Fibroblast of gingiva (primary cell): ENCODE measurements at places on chromosomes 4 and X.

DNA sequence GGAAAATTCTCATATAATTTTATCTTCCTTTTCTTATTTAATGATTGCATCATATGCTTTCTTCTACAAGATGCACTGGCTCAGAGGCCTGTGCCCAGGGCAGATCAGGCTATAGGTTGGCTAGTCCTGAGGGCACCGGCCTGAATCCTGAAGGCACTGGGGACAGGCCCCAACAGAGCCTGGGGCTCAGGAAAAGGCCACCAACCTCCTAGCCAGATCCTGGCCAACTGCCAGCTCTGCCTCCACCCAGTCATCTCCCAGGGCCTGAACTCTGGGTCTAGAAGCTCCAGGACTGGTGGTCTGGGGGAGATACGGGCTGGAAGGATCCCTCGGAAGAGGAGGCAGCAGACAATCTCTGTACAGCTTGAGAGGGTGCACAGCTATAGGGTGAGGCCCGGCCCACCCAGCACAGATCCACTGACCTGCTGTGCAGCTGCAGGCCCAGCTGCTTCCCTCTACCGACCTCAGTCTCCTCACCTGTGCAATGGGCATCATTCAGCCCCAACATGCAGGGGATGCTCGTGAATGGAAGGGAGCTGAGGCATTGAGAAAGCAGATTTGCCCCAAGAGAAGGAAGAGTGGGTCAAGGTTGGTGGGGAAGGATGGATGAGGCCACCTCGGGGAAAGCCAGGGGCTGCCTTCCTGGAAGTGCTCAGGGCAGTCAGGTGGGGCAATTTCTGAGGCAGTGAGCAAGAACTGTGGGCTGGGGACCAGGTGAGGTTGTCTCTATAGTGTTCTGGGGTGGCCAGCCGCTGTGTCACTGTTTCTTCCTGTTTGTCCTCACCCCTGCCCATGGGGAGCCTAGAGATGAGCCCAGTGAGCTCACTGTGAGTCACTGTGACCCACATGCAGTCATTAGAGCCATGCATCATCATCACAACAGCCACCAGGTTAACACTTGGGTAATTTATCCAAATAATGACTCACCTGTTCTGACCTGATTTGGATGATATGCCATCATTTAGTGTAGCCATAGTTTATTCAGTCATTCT is 22.4 kb upstream of the XAGE2 start:
- no peak for DNase-seq

DNA sequence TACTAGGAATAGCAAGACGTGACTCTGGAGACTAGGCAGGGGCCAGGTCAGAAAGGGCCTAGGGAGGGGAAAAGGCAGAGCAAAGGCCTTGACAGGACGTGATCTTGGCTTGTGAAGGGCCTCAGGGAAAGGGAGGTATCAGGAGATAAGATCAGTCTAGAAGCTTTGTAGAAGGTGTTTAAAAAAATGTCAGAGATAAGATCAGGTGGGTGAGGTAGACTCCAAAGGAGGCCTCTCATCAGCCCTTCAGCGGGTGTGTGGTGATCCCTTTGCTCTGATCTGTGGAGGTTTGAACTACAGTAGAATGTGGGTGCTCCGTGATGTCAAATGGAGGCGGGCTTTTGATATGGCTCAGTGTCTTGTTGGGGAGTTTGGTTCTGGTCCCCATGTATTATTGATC is 78.8 kb upstream of the PRPS1 start:
- no peak for DNase-seq

DNA sequence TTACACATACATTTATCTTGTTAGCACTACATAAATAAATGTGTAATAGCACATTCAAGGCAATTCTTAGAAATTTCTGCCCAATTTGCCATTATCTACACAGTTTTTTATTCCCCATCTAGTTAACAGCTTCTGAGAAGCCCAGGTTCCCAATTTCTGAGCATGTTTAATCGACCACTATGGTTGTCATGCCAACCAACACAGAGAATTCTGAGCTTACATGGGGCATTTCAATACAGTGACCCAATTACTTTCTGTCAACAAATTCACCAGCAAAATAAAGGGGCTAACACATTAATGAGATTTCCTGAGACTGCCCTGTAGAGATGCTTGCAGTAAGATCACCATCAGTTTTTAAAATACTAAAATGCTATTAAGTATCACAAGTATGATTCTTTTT is 22.0 kb downstream of the GPM6A start:
- no peak for DNase-seq

GRCh38 chrX:78199851-78200250 is 60.4 kb upstream of the TAF9B start:
- DNase-seq = no peak

DNA sequence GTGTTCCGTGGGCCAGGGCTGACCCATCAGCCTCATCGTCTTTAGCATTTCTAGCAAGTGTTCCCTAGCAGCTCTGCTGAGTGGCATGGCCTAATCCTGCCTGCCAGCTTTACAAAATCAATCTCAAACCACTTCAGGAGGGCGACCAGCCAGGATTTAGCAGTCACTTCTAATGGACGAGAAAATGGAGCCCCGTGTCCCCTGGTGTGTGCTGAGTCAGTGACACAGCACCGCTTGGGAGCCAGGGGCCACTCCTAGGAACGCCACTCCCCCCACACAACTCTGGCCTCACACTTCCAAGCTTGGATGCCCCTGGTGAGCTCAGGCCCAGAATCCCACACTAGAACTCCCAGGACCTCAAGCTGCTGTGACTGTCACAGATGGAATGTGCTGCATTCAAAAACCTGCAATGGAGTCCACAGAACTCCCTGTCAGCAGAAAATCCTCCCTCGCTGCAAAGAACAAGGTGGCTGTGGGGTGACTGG is 311.2 kb upstream of the GATB start:
- DNase-seq = no peak

DNA sequence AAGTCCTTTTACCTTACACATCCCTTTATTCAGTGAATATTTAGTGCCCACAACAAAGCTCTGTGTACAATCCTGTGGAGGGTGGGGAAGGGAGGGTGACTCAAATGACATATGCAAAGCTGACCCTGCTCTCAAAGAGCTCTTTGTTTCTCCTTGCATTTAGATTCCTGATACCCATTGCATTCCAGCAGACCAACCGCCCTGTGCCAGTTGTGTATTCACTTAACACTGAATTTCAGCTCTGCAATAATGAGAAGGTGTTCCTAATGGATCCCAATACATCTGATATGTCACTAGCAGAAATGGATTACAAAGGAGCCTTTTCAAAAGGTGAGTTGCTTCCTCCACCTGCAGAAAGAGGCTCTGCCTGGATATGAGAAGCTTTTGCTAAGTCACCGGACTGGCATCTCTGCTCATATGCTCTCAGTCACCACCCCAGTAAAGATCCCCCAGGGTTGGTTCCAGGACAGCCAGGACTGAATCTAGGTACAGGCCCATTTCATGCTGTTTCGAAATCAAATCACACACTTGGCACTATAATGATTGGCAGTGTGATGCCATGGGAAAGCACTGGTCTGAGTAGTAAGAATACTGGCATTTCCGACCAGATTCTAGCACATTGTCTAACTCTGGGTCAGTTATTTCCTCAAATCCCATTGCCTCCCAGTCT is 17.1 kb upstream of the ANXA3 start:
- no peak for DNase-seq

DNA sequence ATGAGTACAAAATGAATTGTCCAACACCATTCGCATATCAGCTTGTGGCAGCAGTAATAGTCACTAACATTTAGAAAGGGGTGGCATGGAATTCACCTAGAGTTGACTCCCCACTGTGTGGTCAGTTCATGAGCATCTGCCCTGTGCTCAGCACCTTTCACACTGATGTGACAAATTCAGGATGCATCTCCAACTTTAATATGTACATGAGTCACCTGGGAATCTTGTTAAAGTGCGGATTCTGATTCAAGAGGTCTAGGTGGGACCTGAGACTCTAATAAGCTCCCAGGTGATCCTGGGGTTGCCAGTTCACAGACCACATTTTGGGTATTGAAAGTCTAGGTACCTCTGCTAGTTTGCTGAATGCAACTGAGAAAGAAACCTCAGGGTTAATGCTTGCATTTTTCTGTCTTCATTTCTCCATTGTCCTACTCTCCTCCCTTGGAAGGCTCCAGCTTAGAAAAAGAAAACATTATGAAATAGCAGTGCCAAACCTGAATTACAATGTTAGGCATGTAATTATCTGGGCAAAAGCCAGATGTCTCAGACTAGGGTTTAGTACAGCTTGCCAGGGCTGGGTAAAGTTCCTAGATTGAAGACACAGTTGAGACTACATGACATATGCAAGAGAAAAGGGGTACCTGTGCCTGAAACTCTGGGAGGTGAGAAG is 32.7 kb downstream of the TMSB4X start:
- peak; percentile 70 for DNase-seq

DNA sequence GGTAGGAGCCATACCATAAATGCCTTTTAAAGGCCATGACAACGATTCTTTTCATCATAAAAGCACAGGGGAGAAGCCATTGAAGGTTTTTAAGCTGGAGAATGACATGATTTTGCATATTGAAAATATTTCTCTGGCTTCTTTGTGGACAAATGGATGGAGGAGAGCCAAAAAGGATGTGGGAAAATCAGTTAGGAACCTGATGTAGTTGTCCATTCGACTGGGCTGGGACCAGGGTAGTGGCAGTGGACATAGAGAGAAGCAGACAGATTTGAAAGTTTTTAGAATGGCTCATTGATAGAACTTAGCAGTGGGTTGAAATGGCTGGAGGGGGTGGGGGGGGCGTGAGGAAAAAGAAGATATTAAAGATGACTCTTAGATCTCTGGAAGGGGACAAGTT is 19.7 kb upstream of the MSN start:
- no peak for DNase-seq

DNA sequence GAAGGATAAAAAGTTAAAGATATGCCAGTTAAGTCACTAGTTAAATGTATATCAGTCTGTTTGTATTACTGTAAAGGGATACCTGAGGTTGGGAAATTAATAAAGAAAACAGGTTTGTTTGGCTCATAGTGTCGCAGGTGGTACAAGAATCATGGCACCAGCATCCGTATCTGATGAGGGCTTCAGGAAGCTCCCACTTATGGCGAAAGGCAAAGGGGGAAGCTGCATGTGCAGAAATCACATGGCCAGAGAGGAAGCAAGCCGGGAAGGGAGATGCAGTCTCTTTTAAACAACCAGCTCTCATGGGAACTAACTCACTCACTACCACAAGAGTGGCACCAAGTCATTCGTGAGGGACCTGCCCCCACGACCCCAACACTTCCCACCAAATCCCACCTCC is 91.9 kb upstream of the SH3RF1 start:
- no peak for DNase-seq

- DNase-seq = no peak
Observed at GRCh38 chr4:163467082-163467770, 6.3 kb downstream of the TKTL2 start.

DNA sequence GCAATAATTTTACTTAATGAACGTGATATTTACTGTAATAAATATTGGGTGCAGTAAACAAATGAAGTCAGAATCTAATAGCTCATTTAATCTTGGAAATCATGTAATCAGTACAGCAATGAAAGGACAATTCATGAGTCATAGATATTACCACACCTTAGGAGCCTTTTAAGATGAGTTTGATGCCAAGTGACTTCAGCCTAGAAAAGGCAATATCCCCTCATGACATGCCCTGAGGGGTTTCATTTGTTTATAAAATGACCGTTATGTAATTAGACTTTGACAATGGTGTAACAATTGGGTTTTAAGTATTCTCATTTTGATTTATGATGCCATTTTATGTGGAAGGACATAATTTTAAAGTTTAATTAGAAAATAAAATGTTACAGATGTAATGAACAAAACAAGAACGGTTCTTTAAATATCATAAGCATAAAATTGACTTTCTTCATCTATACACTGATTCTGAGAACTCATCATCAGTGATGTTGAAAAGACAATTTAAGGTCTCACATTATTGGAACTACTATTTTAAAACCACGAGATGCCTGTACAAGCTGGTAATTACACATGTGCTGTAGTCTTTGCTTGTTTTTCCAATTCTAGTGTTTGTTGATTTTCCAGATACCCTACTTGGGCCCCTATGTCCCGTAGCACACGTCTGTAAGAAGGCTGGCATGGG is 5.0 kb downstream of the FGF2 start:
- peak; percentile 24 for DNase-seq

GRCh38 chr4:25423548-25423947 is 46.5 kb downstream of the ANAPC4 start:
- no peak for DNase-seq

DNA sequence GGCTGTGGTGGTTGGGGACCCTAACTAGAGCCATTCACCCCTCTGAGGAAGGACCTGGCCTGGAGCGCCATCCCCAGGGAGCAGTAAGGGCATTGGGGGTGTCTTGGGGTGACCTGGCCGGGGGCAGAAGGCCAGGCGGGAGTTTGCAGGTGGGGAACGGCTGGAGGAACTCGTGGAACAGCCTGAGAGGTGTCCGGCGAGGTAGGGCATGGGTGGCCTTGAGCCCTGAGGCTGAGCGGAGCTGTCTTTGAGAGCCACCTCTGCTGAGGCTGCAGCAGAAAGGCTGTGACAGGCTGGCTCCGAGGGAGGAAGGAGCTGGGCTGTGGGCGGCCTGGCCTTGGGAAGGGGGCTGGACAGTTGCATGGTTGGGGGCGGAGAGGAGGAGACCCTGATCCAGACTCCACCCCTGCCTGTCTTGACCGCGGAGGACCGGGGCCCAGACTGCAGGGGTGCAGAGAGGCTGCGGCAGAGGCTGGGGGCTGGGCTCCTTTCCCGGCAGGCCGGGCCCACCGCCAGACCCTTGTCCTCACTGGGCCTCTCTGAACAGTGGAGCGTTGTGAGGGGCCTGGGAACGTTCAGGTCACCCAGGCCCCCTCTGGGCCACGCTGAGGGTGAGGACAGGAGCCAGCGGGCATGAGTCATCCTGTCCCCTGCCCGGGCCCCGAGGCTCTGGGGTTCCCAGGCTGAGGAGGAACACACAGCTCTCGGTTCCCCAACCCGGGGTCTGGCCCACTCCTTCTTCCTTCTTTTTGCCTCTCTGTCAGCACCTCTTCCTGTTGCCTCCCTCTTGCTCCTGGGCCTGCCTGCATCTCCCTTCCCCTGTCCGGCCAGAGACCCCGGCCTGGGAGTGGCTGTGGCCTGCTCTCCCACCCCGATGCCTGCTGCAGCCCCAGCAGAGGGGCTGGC is 8.1 kb downstream of the SH3BP2 start:
- peak; percentile 61 for DNase-seq

- DNase-seq = peak; percentile 60
Observed at GRCh38 chr4:159178151-159178546, 75.3 kb downstream of the RAPGEF2 start.

DNA sequence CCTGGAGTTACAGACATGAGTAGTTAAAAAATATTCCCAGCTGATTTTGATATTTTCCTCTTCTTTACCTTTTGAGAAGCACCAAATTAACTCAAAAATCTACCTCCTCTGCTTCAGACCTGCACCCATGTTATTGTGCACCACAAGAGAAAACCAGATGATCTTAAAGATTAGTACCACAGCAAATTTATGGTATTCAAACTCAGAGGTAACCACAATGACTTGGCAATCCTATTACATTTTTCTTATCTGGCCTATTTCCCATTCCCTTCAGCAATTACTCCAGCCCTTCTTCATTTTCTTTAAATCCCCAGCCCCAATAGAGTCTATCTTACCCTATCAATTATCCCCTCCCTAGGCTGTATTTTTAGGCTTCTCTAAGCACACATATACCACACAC is 535.1 kb downstream of the FAT4 start:
- peak; percentile 64 for DNase-seq
